ENCODE measurements at places on chromosomes 6 and 20.

DNA sequence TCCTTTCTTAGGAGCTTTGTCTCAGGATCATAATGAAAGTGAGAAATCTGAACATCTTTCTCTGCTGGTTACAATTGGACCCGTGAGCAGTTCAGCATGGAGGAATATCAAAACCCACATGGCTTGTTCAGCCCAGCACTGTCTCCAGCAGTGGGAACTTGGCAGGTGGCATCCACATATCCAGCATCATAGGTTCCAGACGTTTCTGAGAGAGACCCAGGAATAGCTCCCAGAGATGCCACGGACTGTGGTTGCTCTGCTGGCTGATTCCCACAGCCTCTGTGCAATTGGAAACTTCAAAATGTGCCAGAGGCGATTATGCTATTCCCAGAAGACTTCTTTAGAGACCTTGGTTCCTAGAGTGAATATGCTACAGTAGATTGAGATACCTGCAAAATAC lies 76.4 kb downstream of the PHACTR2 start:
- DNase-seq: no peak

- DNase-seq: no peak
Measured at GRCh38 chr20:8094850-8095249, 37.2 kb upstream of the PLCB1 start.

DNA sequence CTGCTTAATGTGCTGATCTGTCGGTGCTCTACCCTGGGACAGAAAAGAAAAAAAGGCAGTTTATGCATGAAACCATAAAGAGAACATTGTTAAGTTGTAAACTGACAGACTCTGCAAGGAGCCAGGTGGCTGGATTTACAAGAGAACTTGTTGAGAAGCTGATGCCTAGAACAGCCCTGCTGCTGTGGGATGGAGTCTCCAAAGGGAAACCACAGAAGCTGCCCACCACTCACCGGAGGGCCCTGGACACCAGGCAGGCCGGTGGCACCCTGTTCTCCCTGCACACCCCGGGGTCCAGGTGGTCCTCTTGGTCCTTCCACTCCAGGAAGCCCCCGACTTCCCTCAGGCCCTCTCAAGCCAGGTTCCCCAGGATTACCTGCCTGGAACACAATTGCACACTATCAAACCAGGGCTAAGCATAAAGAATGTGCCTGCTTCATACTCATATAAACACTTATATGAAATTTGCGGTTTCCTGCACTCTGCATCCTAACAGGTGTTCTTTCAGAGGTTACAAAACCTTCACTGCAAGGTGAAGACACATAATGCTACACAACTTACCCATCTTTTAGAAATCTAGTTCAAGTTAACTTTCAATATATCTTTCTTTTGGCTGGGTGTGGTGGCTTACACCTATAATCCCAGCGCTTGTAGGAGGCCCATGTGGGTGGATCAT lies 68.2 kb downstream of the COL9A1 start:
- DNase-seq: no peak

DNA sequence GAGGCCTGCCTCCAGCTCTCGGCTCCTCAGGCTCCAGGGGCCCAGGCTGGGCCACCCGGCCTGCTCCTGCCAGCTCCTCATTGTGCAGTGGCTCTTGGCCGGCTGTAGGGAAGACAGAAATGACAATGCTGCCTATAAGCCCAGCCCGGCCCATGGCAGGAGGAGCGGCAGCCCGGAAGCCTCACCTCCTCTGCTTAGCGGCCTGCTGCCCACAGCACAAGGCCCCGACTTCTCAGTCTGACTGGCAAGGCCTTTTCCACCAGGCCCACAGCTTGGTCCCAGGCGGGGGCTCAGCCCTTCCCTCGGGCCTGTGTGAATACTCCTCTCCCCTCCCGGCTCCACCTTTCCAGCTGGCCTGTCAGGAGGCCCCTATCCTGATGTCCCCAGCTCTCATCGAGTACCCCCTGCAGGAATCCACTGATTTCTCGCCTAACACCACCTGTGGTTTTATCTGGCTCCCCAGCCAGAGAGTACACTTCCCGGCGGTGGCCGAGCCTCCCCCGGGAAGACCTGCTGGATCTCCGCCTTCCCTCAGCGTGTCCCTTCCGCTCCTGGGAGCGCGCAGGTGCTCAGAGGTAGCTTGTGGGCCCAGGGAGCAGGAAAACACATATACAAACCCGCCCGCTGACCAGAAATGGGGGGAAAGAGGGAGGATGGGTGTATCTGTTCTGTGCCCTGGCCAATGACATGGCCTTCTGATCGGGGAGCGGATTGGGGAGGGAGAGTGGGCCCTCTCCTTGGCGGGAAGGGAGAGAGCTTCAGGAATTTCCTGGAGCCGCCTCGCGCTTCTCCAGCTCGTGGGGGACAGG lies 963 bp downstream of the DDRGK1 start:
- no peak for DNase-seq

DNA sequence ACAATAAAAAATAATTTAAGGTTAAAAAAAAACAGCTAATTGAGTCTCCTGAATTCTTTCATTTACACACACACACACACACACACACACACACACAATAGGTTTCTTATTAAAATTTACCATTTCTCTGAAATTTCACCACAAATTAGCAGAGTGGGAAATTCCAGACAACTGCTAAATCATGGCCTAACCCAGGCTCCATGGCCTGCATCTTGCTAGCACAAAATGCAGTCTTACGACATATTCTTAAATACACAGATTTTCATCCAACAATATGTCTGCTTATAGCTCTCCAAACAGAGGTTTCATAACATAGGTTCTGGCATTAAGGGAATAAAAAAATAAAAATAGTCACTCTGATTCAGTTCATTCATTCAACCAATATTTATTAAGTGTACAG lies 46.9 kb downstream of the SOD2 start:
- no peak for DNase-seq

Data from effector CD8-positive, alpha-beta T cell (primary cell).